ENCODE measurements at places on chromosomes 7 and 10.

DNA sequence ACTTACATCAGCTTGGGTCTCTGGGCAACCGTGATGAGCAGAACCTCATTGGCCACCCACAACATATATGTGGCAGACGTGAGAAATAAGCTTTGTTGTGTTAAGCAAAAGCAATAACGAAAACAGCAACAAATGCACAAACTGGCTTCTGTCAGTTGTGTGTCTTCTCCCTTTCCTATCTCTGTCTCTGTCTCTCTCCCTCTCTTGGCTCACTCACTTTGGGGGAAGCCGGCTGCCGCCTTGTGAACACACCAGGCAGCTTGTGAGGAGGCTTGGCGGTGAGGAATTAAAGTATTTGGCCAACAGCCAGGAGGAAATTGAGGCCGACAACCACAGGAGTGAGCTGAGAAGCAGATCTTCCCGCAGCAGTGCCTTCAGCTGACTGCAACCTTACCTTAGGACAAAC, 21.9 kb upstream of the CDCA7L start:
- DNase-seq = no peak

DNA sequence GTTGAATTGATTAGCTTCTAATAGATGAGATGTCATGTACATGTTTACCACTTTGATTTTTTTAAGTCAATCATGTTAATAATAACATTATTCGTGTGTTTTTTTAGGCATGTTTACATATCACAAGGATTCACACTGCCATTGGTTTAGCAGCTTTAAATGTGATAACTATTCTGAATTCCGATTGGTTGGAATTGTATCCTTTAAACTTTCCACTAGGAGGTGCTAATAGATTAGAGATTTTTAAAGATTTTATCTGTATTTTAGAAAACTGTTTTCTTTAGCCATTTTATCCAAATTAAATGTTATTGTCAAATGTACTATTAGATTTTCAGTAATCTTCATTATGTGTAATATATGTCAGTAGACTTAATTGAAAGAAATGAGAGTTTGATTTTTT, 83.2 kb downstream of the HECTD2 start:
- no peak for DNase-seq

DNA sequence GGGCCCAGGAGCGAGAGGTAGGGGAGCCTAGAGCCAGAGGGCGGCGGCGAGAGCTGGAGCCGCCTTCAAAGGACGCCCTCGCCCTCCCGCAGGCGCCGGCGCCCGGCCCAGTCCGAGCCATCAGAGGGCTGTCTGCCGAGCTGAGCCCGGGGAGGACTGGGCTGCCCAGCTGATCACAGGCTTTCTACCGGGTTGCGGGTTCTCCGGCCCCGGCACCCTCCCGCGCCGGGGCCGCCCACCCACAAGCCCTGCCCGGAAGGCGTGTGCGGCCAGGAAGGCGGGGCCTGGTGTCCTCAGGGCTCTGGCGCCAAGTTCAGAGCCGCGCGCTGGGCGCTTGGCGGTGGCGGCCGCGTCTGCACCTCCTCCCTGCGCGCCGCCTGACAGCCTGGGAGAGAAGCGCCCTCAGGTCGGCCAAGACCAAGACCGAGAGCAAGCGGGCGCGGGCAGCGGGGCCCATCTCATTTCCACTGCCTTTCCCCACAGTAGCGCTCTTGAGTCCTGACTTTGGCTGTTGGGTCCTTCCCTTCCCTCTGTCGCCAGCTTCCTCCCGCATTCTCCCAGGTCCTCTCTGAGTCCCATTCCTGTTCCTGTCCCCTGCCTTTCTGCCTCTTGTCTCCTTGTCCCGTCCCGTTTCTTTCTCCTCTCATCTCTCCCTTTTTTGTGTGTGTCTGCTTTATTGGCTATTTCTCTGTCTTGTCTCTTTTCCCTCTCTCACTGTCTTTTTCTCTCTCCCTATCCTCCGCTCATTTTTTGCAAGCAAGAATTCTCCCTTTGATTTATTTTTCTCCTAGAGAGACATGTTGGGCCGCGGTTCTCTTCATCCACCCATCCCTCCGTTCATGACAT, 60.6 kb upstream of the MSMB start:
- DNase-seq = no peak

DNA sequence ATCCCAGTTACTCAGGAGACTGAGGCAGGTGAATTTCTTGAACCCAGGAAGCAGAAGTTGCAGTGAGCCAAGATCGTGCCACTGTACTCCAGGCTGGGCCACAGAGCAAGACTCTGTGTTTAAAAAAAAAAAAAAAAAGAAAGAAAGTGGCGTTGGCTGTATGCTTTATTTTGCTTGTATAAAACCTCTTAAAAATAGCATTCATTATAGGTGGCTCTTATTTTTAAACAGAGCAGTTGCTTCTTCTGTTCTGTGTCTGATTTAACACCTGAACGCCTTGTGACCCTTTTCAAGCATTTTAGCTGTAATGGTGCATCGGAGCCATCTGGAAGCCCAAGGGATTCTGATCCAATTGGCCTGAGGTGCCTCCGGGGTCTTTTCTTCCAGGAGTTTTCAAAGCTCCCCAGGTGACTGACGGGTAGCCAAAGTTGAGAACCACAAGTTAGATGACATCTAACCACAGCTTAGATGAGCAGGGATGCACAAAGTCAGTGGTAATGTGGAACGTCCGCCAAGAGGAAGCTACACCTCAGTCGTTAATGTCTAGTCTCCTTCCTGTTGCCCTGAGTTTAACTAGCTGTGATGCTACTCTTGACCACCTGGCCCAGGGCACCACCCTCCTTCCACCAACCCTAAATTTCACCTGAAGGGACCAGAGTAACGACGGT, 274.6 kb upstream of the KLF6 start:
- DNase-seq = no peak

DNA sequence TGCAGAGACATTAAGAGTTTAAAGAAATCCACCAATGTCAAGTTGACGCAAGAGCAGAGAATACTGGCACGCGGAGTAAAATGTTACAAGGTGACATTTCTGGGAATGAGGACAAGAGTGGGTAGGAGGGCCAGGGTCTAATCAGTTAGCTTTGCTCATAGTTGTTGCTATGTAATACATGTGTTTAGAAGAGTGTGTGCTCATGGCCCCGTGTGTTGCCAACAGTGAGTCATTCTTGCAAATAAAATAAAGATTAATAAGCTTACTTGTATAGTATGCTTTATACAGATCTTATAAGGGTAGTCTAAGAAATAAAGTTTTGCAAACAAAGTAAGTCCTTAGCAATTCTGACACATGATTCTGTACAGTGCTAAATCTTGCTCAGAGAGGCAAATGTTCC, 64.5 kb downstream of the DNMBP start:
- DNase-seq = no peak

GRCh38 chr7:155530601-155531000, 15.8 kb downstream of the CNPY1 start:
- no peak for DNase-seq

DNA sequence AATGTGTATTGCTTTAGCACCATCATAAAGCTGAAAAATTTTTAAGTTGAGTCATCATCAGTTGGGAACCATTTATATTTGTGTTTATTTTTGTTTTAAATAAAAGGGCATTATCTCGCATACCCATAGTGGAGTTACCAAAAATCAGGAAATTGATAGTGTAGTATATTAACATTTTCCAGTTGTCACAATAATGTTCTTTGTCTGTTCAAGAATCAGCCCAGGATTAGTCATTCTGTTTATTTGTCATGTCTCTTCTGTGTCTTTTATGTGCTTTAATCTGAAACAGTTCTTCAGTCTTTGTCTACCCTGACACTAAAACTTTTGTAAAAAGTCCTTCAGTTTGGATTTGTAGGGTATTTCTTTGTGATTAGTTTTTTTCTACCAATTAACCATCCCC, 827.8 kb upstream of the ZWINT start:
- DNase-seq = no peak

GRCh38 chr7:95545007-95545615, 51.2 kb downstream of the PDK4 start:
- DNase-seq = no peak

Measured in activated CD4-positive, alpha-beta T cell treated with anti-CD3 and anti-CD28 coated beads, Interleukin-2, amount 50 U/mL, for 24 hours (primary cell).